NCI-H510A (cell line): ENCODE measurements at places on chromosomes 13 and 19.
A peak's percentile ranks its signal among the peaks of the same experiment; 100 is the strongest.

- no peak for DNase-seq
Observed at GRCh38 chr19:48623556-48624066, 4.3 kb downstream of the SPHK2 start.

- no peak for DNase-seq
Observed at GRCh38 chr13:49298416-49298815, 50.7 kb downstream of the CDADC1 start.

- DNase-seq, result no peak
Observed at GRCh38 chr13:50131920-50132903, 117.0 kb downstream of the KCNRG start.

- no peak for DNase-seq
Observed at GRCh38 chr19:32662186-32662585, 12.8 kb downstream of the ANKRD27 start.

DNA sequence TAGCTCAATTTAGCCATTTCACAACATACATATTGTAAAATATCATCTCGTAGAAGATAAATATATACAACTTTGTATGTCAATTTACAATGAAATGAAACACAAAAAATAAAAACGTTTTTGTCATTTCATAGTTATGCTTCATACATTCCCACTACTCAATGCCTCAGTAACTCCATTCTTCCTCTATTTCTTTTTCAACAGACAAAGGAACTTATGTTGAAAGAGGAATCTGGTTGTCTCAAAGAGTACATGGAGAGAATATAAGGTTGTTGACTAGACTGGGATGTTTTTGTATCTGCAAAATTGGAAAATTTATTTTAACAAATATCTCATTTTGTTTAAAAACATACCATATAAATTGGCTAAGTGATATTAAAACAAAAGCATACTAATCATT is 12.8 kb downstream of the KCTD12 start:
- no peak for DNase-seq

GRCh38 chr13:34762312-34762711 is 179.8 kb upstream of the NBEA start:
- no peak for DNase-seq

- no peak for DNase-seq
Observed at GRCh38 chr13:78593652-78594455, 9.5 kb downstream of the POU4F1 start.

DNA sequence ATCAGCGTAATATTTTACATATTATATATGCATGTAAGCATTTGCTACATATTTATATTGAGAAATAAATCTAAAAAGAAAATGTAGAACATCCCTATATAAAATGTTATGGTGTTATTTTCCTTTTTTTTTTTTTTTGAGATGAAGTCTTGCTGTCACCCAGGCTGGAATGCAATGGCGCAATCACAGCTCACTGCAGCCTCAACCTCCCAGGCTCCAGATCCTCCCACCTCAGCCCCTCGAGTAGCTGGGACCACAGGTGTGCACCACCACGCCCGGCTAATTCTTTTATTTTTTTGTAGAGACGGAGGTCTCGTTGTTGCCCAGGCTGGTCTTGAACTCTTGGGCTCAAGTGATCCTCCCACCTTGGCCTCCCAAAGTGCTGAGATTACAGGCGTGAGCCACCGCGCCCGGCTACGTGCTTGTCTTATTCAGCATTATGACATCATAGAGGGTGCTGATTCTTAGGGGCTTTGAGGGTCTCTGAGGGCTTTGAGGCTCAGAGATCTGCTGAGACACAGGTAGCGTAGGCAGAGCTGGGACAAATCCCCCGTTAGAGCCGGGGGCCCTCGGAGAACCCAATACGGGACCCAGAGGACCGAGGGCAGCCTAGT is 101.9 kb downstream of the GADD45B start:
- no peak for DNase-seq

DNA sequence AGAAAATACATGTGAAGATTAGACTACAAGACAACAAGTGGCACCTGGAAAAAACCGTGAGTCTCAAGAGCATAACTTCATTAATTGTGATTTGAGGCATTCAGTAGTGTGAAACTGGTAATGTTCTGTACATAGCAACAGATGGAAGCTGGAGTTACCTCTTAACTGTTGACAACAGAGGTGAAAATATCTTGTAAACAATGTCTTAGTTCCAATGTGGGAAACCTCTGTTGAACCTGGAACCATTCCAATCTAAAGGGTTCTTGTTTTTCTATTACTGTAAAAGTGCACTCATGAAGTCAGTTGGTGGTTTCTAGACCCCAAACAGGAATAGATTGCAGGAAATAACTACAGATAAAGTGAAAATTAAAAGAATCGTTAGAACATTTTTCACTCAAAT is 728.4 kb downstream of the SLITRK1 start:
- peak; percentile 9 for DNase-seq

DNA sequence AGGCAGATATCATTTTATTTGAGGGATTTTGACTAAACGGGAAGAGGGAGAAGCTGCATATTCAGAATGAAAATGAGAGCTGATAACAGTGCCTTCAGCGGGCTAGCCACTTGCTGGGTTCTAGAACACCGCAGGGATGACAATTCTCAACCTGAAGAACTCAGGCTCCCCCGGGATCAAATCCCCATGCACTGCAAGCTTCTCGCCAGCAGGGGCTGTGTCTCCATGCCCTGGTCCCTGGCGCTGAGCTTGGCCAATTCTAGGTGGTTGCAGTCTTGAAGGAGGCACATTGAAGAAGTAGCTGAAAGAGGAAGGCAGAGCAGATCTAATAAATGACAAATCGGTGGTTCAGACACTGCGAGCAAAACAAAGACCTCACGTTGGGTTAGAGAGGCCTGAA is 128.7 kb downstream of the UQCRFS1 start:
- DNase-seq, result no peak

GRCh38 chr19:19546751-19547162 is 8.7 kb downstream of the CILP2 start:
- DNase-seq, result no peak

- no peak for DNase-seq
Observed at GRCh38 chr13:40383885-40384284, 282.6 kb downstream of the FOXO1 start.

GRCh38 chr19:1837625-1838105 is 10.6 kb downstream of the REXO1 start:
- no peak for DNase-seq

DNA sequence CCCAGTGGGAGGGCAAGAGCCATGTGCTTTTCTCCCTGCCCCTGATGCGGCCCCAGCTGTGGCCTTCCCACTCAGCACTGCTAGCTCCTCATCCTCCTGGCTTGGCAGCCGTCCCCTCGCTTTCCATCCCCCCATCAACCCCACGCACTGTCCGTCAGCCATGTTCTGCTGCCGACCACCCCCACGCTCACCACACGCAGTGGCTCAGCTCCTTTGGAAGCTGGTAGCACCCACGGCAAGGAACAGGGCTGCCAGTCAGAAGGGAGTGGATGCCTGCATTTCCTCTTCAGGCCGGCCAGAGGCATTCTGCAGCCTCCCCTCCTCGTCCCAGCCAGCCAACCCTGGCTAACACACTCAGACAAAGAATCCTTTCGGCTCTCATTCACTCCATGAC is 6.3 kb downstream of the CALM3 start:
- no peak for DNase-seq

DNA sequence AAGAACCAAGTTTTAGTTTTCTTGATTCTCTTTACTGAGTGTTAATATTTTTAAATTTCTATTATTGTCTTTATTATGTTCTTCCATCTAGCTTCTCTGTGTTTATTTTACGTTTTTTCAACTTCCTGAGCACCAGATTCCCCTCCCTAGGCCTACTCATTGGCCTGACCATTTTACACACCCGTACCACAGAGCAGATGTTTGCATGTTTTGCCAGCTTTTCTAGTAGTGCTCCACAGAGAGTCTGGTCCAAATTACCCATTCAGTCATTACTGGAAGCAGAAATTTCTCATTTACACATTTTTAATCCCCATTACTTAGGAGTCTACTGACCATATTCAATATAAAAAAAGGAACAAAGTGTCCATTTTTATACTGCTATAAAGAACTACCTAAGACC is 66.9 kb downstream of the ING1 start:
- no peak for DNase-seq

- no peak for DNase-seq
Observed at GRCh38 chr19:9461938-9462337, 26.6 kb upstream of the ZNF266 start.

GRCh38 chr19:18860725-18861124 is 29.0 kb downstream of the UPF1 start:
- no peak for DNase-seq

GRCh38 chr13:42100960-42101359 is 52.5 kb downstream of the DGKH start:
- DNase-seq, result no peak

- no peak for DNase-seq
Observed at GRCh38 chr13:22629374-22629773, 551.4 kb upstream of the SGCG start.

- no peak for DNase-seq
Observed at GRCh38 chr13:97335488-97336134, 98.4 kb upstream of the RAP2A start.

DNA sequence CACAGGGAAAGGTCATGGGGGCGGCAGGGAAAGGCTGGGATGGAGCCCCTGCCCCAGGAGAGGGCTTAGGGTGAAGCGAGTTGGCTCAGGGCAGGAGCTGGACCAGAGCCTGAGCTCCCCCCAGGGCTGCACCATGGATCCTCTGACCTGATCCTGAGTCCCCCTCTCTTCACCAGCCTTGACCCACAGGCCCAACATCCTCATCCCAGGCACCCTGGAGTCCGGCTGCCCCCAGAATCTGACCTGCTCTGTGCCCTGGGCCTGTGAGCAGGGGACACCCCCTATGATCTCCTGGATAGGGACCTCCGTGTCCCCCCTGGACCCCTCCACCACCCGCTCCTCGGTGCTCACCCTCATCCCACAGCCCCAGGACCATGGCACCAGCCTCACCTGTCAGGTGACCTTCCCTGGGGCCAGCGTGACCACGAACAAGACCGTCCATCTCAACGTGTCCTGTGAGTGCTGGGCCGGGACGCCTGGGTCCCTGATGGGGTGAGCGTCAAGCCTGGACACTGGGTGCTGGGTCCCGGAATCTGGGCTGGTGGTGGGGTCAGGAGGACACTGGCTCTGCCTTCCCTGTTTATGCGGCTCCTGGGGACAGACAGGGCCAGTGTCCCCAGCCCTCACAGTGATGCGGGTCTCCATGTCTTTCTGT is 842 bp downstream of the SIGLEC9 start:
- DNase-seq, result no peak

DNA sequence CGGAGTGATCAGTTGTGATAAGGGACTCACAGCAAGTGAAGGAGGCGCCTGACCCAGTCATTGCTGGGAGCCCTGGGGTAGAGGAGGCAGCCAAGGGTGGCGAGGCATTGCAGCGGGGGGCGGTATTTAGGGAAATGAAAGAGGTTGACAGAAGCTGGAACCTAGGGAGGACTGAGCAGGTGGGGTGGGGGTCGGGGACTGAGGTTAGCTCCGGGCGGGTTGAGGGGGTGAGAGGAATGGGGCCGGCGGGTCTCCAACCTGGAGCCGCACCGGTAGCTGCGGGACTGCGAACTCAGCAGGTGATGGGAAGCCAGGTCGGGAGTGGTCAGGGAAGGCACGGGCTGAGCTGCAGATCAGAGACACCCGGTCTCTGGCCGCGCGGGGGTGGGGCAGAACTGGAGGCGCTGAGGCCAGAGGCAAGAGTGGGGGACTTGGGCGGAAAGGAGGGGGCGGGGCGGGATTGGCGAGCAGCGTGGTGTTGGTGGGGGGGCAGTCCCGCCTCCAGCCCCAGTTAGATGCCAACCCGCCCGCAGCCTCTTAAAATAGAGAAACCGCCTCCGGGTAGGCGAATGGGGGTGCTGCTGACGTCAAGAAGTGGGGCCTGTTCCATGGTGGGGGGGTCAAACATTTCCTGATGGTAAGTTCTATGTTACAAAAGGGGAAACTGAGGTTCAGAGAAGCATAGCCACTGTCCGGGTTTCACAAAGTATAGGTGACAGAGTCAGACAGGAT is 1.5 kb downstream of the MAST3 start:
- no peak for DNase-seq

DNA sequence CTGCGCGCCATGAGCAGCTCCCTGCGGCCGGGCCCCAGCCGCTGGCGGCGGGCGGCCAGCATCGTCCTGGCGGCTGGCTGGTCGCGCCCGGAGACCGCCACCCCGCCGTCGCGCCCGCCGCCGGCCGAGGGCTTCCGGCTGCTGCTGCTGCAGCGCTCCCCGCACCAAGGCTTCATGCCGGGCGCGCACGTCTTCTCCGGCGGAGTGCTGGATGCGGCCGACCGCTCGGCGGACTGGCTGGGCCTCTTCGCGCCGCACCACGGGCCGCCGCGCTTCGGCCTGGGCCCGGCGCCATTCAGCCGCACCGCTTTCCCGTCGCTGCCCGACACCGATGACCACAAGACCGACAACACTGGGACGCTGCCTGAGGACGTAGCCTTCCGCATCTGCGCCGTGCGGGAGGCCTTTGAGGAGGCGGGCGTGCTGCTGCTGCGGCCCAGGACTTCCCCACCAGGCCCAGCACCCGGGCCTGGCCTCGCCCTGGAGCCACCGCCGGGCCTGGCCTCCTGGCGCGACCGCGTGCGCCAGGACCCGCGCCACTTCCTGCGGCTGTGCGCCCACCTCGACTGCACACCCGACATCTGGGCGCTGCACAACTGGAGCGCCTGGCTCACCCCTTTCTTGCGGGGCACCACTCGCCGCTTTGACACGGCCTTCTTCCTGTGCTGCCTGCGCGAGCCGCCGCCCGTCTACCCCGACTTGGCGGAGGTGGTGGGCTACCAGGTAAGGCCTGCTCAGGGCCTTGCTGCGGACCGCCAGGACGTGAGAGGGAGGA is 518 bp downstream of the NUDT19 start:
- DNase-seq, result peak; percentile 15

DNA sequence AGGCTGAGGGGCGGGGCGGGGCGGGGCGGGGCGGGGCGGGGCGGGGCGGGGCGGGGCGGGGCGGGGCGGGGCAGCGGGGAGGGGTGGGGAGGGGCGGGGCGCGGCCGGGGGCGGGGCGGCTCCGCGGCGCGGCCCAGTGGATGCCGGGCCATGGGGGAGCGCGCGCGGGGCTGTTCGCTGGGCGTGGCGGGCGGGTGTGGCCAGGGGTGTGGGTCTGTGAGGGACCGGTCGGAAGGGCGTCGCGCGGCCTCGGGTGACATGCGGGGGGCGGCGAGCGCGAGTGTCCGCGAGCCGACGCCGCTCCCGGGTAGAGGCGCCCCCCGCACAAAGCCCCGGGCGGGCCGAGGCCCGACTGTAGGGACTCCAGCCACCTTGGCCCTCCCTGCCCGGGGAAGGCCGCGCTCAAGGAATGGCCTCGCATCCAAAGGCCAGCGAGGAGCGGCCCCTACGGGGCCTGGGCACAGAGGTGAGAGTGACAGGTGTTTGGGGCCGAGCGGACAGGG is at the start of gene ZFP28:
TSS of gene ZFP28 (plus strand) at position 188 of the 503 bp plus-strand sequence. CDS start at position 259, 71 bp downstream.
- DNase-seq, result peak; percentile 71

DNA sequence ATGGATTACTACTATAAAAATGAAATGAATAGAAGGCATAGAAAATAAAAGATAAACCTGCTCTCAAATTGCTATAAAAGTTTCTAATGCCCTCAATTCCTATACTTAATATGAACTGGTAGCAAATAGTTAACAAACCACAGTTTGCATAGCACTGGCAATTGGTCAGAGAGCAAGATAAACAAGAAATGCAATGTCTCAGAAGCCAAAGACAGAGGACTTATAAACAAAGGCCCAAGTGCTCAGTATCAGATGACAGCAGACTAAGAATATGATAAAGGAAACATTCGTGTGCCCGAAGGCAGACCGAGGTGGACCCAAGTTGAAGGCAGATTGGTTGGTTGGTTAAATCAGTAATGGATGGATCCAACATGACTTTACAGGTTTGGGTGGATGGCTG is 50.6 kb downstream of the IPO5 start:
- DNase-seq, result no peak

GRCh38 chr19:32362318-32362691 is 16.9 kb downstream of the ZNF507 start:
- no peak for DNase-seq

- DNase-seq, result no peak
Observed at GRCh38 chr19:35911790-35912189, 3.7 kb upstream of the TYROBP start.
